ENCODE measurements at places on chromosomes 3 and 15.

DNA sequence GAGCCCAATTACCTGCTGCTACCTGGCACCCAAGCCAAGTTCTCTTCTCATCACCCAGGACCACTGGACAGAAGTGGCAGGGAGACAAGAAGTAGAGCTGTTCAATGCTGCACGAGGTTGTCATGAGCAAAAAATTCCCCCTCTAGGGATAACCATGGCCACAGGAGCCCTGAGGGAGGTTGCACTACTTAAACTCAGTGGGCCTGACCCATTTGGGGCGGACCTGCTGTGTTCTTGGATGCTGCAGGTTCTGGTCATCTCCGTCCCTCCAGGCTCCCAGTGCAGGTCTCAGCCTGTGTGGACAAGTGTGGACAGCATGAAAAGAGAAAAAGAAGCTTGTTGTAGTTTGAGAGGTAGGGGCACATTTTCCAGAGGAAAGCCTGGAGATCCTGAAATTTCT is 26.1 kb upstream of the MANF start:
- no peak for DNase-seq

- DNase-seq, result no peak
Observed at GRCh38 chr3:11523572-11524101, 120.1 kb downstream of the VGLL4 start.

- DNase-seq, result no peak
Observed at GRCh38 chr3:194250098-194251002, 100.8 kb downstream of the CPN2 start.

GRCh38 chr3:12148183-12148940 is 10.3 kb downstream of the TIMP4 start:
- DNase-seq, result peak; percentile 32

GRCh38 chr3:183098536-183099025 is 715 bp downstream of the MCCC1 start:
- peak; percentile 29 for DNase-seq

- DNase-seq, result no peak
Observed at GRCh38 chr15:101502572-101503295, 13.2 kb upstream of the PCSK6 start.

GRCh38 chr3:98556164-98557130 is 24.7 kb downstream of the GPR15 start:
- DNase-seq, result no peak

- no peak for DNase-seq
Observed at GRCh38 chr3:97439373-97439772, 325.2 kb upstream of the ARL6 start.

DNA sequence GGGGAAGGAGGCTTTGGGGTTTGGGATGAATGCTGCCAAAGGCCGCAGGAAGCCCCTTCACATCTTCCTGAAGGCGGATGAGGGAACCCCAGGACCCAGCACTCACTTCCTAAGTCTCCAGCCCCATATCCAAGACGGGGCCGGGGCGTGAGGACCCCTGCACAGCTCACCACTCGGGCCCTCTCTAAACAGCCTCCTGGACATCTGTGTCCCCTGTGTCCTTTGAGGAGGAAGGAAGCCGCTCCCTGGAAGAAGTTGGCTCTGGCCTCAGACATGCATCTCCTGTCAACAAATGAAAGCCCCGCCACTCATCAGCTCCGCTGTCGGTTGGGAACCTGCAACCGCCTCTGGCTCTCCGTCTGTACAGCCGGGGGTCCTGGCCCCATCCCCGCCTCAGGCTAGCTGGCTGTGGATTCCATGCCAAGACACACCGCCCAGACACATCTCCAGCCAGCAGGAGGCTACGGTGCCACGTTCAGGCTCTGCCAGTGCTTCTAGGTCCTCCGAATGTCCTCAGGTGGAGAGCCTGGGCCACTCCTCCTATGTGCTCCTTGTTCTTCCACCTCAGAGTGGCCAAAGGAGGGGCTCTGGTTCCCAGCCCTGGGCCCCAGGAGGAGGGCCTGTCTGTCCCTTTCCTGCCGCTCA is 140.0 kb upstream of the MEF2A start:
- DNase-seq, result peak; percentile 24

DNA sequence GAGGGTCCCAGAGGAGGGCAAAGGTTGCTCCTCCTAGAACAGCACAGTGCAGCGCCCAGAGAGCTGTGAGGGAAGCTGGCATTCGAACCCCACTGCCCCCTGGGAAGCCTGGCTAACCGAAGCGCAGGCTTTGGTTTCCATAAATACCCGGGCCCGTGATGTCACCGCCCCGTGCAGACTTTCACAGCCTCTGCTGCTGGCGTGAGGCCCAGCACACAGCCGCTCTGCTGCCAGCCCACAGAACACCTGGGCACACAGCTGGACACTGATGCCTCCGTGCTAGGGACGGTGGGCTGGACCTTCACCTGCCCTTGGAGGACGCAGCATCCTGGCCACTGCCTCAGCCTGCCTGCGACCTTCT is 1.0 kb downstream of the IQSEC1 start:
- peak; percentile 35 for DNase-seq

GRCh38 chr3:81643721-81644120 is 117.7 kb downstream of the GBE1 start:
- no peak for DNase-seq

GRCh38 chr15:74792227-74793016 is 10.5 kb downstream of the CSK start:
- no peak for DNase-seq

GRCh38 chr3:188830893-188831292 is 340.9 kb upstream of the TPRG1 start:
- DNase-seq, result no peak

GRCh38 chr15:81337241-81337640 is 13.3 kb upstream of the STARD5 start:
- no peak for DNase-seq

- DNase-seq, result peak; percentile 30
Observed at GRCh38 chr15:89912674-89913396, at the start of gene ARPIN. Gene ARPIN (minus strand): TSS chr15:89912952. CDS start chr15:89912835, 117 bp downstream.

- DNase-seq, result peak; percentile 75
Observed at GRCh38 chr3:46312991-46313390, 40.9 kb upstream of the CCR2 start.

GRCh38 chr3:42654331-42655201 is 1.1 kb downstream of the ZBTB47 start:
- DNase-seq, result no peak

DNA sequence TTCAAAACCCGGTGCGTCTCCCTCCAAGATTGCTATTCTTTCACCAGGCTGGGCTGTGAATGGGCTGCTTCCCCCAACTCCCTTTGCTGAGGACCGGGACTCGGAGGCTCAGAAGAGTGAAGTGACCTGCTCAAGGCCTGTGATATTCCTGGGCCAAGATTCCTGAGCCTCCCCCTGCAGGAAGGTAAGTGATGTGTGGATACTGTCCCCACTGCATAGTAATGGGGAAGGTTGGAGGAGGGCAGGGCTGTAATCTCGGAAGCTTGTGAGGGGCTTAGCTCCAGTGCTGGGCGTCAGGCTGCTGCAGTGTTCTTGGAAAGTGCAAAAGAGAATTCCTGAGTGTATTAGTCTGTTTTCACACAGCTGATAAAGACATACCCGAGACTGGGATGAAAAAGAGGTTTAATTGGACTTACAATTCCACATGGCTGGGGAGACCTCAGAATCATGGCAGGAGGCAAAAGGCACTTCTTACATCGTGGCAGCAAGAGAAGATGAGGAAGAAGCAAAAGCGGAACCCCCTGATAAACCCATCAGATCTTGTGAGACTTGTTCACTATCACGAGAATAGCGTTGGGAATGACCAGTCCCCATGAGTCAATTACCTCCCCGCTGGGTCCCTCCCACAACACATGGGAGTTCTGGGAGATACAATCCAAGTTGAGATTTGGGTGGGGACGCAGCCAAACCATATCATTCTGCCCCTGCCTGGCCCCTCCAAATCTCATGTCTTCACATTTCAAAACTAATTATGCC is 67.6 kb downstream of the EFCAB12 start:
- no peak for DNase-seq

- DNase-seq, result no peak
Observed at GRCh38 chr15:78307976-78308375, 8.6 kb upstream of the SKIC8 start.

DNA sequence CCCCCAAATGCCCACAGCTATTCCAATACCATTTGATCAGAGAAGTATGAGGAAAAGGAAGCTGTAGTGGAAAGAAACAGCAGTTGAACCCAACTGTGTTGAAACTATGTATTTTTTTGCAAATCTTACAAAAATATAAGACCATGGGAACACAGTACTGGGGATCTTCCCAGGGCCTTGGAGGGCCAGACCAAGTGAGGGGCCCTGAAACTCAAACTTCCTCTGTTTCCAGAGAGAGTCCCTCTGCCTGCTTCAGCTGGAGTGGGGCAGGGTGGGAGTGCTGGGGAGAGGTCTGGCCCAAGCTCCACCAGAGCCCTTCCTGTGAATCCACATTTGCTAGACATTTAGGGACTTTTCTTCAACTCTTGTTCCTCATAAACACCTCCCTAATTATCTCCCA is 263.9 kb downstream of the CHST2 start:
- no peak for DNase-seq

DNA sequence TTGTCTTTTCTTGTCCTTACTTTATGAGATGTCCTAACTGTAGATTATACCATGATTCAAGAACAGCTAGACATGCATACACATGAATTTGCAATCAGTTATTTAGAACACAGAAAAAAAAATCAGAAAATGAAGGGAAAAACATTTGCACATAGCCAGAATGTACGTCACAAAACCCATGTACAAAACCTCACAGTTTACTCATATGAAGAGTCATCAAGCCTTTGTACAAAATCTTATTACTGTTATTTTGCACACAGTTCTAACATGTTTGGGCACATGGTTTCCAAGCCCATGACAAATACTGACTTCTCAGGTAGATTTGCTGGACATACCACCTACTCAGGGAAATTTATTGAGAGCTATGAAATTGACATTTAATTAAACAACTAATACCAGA is 48.2 kb downstream of the MAP3K13 start:
- DNase-seq, result peak; percentile 91

- DNase-seq, result no peak
Observed at GRCh38 chr15:69827751-69828150, 270.0 kb downstream of the TLE3 start.

GRCh38 chr3:45034612-45035252 is 8.6 kb downstream of the CLEC3B start:
- no peak for DNase-seq

DNA sequence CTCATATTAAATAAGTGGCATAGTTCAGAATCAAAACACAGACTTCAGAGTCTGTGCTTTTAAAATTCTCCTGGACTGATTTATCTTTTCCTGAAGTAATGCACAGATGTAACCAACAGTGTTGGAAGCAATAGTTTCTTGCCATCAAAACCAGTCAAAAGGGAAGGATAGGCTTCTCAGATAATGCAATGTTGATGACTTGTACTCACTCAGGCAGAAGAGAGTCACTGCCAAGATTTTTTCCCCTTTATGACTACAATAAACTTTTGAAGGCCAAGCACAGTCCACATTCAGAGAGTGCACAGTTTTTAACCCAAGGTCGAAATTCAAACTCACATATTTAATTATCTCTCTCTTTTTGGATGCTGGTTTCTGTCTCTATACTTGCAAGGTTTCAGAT is 305.0 kb upstream of the SGO1 start:
- DNase-seq, result no peak

- DNase-seq, result peak; percentile 25
Observed at GRCh38 chr15:60933900-60934885, 294.9 kb downstream of the RORA start.

DNA sequence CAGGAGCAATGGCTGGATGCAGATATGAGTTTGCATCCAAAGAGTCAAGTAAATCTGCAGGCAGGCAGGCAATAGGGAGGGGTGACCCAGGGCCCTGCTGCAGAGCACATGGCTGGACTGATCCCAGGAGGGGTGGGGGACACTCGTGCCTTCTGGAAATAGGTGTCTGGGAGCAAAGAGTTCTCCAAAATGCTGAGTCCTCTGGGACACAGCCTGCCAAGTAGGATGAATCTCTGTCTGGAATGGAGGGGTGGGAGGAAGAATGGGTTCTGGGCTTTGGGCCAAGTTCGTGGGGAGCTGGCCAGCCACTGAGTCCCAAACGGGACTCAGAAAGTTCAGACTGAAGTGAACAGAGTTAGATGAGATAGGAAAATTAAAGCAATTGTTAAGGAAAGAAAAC is 214.5 kb downstream of the MTHFS start:
- peak; percentile 11 for DNase-seq

GRCh38 chr3:8856721-8857120 is 87.3 kb upstream of the OXTR start:
- no peak for DNase-seq

DNA sequence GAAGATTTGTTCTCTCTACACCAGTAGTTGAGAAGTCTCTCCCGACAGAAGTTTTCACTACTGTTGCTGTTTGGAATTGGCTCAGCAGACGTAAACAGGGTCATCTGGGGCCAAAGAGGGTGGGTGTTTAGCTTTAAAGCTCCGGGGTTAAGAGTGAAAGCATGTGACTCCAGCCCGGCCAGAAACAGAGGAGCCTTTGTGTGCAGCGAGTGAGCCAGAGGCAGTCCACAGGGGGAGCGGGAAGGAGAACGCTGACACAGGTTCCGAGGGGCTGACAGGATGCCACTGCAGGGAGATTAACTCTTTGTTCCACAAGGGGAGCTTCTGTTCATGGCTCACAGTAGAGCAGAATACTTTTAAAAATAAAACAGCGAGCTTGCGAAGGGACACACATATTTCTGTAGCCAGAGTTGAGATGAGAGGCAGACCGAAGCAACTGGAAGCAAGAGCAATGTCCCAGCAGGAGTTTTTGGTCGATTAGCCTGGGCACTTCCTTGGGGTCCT is 26.9 kb downstream of the BMF start:
- peak; percentile 64 for DNase-seq

- DNase-seq, result no peak
Observed at GRCh38 chr3:141261472-141262307, 30.1 kb downstream of the PXYLP1 start.

GRCh38 chr15:31300208-31300661 is 26.4 kb upstream of the KLF13 start:
- no peak for DNase-seq

DNA sequence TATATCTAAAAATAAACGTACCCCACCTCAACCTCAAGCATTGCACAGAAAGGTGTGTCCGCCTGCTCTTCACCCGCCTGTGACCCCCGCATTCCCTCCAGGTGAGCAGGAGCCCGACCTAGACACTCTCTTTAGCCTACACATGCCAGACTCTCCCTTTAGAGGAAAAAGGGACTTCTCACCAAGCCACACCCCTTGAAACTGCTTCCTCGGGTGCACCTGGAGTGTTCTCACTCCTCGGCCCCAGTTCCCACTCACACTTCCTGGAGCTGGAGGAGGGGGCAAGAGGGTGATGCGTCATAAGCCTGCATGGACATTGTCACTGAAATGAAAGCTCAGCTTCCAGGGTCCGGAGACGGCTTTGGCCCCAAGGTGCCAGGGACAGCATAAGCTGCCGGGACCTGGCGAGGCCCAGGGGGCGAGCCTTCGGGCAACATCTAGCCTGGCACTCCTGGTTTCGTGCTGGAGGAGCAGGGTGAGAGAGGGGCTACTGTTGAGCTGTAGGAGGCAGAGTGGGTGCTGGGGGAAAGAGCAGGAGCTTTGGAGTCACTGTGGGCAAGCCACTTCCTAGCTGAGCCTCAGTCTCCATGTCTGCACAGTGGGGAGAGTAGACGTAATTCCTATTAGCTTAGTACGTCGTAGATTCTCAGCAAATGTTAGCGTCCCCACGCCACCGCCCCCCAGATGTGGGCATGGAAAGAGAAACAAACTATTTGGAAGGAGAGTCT is 9.8 kb upstream of the MUC4 start:
- DNase-seq, result no peak

Data from mammary epithelial cell (primary cell).